ENCODE measurements at places on chromosomes 6 and 20. TPM values are rescaled to one million over a fixed set of nuclear protein-coding genes. Genes with fewer than 3 reads are reported as not detected.

The ADGRF1 gene
- not detected for total RNA-seq

The IL17F gene
- not detected for total RNA-seq

The TRIM31 gene
- not detected for total RNA-seq

The COL10A1 gene
- total RNA-seq, result not detected

The DLL1 gene
- total RNA-seq, result 18.2 TPM

The ZNF512B gene
- 21.0 TPM for total RNA-seq

The EPPIN gene
- total RNA-seq, result not detected

The GNAS-AS1 gene
- total RNA-seq, result 2.5 TPM

The AURKA gene
- 4.4 TPM for total RNA-seq

The PCSK2 gene
- 40.7 TPM for total RNA-seq

The RNF182 gene
- total RNA-seq, result 71.1 TPM

The ULBP3 gene
- 6.3 TPM for total RNA-seq

The MUC21 gene
- total RNA-seq, result not detected

The CAGE1 gene
- not detected for total RNA-seq

The TTK gene
- 6.9 TPM for total RNA-seq

The RPRD1B gene
- 48.5 TPM for total RNA-seq

Data from parietal lobe (tissue), 2 donors.